Hepatic stellate cell (primary cell): ENCODE measurements at places on chromosomes 5 and 9.

DNA sequence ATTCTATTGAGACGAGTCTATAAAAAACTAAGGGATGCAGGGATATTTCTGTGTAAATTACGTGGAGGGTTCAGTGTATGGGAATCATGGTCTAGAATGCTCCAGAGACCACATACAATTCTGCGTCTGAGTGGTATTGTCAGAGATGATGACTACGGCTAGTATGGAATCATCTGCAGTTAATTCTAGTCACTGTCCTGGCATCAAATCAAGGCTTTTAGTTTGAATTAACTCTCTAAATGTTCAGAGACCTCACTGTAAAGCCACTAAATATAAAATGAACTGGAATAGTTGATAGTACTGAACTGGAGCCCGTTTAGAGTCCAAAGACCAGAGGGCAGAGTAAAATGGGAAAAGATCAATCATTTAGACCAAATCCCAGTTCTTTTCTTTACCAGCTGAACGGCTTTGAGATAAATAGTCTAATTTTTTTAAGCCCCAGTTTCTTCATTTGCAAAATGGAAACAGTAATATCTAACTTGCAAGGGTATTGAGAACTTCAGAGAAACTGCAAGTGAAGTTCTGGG lies 599.8 kb downstream of the EBF1 start:
- DNase-seq: no peak

DNA sequence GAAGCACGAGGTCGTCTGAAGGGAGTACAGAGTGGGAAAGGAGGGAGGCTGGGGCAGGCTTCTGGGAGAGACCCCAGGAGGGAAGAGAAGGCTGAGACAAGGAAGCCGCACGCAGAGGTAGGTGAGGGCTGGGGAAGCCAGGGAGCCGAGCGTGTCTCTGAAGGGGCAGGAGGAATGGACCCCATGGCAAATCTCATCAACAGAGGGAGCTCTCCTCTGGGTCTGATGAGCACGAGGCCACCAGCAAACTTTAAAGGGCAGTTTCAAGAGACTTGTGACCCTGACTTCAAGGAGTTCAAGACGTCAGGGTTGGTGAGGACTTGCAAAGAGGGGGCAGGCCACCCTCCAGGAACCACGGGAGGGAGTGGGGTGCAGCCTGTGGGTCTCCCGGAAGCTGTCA lies 326.2 kb upstream of the IRX2 start:
- no peak for DNase-seq

- DNase-seq: no peak
Measured at GRCh38 chr5:67249590-67249895, 52.9 kb upstream of the CD180 start.

DNA sequence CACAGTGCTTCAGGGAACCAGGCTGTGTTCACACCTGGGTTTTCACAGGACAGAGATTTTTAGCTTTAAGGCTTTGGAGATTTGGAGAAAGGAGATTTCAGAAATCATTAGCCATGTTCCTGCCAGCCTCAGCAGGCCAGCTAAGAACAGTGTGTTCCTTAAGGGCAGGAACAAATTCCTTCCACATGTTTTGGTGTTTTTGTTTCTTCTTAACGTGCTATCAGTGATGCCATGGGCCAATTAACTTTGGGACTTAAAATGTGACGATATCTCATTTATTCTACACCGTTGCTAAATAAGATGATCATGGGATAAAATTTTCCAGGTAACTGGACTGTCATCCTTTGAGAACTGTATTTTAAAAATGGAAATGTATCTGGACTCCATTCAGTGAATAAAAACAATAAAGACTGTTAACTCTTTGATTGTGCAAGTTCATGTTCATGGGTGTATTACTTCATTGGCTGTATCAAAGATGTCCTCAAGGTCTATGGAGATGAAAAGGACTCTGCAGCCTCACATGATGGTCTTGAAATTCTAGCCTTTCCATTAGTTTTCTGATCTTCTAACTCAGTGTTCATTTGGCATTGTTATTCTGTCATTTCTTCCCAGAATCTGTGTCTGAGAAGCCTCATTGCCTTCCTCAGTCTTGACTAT lies 72.3 kb downstream of the ZNF366 start:
- DNase-seq: no peak

GRCh38 chr5:33816791-33817190 lies 75.0 kb downstream of the ADAMTS12 start:
- no peak for DNase-seq

GRCh38 chr5:147713550-147714295 lies 68.8 kb downstream of the JAKMIP2 start:
- no peak for DNase-seq
